ENCODE measurements at places on chromosomes 6 and 20.

DNA sequence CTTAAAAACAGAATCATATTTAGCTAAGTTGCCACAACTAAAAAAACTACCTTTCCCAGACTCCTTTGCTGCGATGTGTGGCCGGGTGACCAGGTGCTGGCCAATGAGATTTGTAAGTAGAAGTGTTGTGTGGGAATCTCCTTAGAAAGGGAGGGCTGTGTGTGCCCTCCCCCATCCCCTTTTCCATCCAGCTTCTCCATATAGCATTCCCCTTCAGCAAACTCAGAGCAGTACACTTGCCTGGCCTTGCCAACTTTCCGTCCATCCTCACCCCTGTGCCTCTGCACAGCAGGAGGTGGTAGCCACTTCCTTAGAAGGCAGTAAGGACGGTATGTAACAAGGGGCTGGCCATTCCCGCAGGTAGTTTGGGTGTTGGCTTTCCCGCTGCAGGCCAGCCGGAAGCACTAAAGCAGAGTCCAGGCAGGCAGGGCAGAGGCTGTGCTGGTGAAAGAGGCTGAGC lies 22.3 kb upstream of the KCNK16 start:
- DNase-seq, result no peak

GRCh38 chr6:142014515-142014914 lies 118.2 kb upstream of the GJE1 start:
- no peak for DNase-seq

GRCh38 chr6:53067849-53068361 lies 2.7 kb downstream of the FBXO9 start:
- no peak for DNase-seq

GRCh38 chr20:41047975-41048305 lies 19.3 kb downstream of the TOP1 start:
- DNase-seq, result no peak

- DNase-seq, result no peak
These were observed 151.0 kb upstream of the RPS6KA2 start for GRCh38 chr6:166778046-166778445.
